ENCODE measurements at places on chromosomes 7 and 10.
A peak's percentile ranks its signal among the peaks of the same experiment; 100 is the strongest.

GRCh38 chr7:70458745-70459144 lies 673.2 kb upstream of the GALNT17 start:
- no peak for DNase-seq

GRCh38 chr10:132294561-132295318 lies 13.0 kb downstream of the STK32C start:
- peak; percentile 63 for DNase-seq

DNA sequence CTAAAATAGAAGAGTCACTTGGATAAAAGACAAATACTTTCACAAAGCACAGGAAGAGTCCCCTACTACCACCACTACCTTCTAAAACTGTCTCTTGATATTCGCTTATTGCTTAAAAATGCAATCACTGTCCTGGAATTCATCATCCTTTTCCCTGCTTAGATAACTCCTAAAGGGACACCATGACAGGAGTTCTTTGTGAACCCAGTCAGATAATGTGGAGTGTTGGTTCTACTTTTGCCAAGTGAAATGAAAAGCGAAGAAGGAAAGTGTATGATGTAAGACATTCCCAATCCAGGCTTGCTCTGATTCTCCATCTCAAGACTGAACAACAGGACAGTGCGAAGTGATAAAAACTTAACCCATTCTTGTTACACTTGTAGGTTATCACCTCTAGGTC lies 103.0 kb downstream of the MTERF1 start:
- DNase-seq, result no peak

DNA sequence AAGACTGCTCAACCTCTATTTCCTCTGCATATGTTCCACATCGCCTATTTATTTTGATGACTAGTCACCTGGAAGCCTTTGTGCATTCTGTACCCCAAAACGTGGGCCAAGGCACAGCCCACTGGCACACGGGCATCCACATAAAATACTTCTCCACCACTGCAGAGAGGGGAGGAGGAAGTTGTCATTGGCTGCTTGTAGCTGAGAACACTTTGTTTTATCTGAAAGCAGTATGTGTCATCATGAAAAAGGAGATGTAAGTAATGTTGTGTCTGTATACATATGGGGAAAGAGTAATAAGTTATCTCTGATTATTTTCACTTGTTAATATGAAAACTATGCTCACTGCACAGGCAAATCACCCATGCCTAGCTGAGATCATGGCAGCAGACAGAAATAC lies 48.2 kb upstream of the AMPH start:
- no peak for DNase-seq

GRCh38 chr10:11483201-11484148 lies 128.0 kb downstream of the USP6NL start:
- DNase-seq, result no peak

- DNase-seq, result no peak
These were observed 1226.4 kb downstream of the XPNPEP1 start for GRCh38 chr10:108696792-108697477.

DNA sequence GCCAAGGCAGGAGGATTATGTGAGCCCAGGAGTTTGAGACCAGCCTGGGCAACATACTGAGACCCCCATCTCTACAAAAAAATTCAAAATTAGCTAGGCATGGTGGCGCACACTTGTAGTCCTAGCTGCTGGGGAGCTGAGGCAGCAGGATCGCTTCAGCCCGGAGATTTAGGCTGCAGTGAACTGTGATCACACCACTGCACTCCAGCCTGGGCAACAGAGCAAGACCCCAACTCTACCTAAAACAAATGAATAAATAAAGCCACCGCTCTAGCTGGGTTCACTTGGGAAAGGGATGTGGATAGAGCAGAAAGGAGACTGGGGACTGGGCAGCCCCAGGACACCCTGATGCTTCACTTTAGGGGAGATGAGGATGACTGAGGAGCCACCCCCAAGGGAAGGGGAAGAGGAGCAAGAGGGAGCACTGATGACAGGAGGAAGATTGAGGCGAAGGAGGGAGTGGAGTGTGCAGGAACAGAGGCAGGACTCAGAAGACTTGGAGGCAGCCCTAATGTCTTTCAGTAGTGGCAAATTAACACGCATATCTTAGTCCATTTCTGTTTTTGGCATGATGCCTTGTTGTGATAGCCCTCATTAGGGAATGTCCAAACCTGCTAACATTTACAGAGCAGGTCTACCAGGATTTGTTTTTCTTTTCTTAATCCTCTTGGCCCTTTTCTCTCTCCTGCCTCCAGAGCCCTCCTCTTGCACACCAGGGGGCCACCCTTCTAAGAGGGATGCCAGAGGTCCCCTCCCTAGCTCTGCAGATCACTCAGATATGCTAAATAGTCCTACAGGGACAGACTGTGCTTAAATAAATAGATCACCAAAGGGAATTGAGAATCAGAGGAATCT lies 88.3 kb downstream of the C10orf105 start:
- no peak for DNase-seq

- DNase-seq, result no peak
These were observed 3.1 kb downstream of the NACAD start for GRCh38 chr7:45085619-45086200.

- DNase-seq, result no peak
These were observed 115.1 kb upstream of the RET start for GRCh38 chr10:42961796-42962109.

DNA sequence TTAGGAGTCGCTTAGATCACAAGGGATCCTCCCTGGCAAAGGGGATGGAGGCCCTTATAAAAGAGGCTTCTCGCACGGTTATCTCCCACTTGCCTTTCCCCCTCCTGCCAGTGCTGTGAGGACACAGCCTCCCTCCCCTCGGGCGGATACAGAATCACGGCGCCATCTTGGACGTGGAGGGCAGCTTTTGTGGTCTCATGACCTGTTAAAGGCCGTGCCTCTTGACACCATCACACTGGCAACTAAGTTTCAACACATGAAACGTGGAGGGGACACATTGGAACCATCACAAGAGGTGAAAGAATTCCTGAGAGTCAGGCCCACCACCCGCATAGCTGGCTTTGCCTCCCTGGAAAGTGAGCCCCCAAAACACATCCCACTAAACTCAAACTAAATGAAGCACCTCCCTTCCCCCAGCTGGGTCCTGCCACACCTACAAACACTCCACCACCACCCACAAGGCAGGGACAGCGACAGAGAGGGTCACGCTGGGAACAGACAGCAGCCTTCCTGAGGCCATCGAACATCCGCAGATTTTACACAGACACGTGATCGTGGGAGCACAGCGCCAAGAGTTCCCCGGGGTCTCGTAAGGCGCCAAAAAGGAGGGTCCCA lies 110.6 kb downstream of the TCERG1L start:
- no peak for DNase-seq

- no peak for DNase-seq
These were observed 85.4 kb downstream of the NEURL1 start for GRCh38 chr10:103578782-103579382.

- DNase-seq, result no peak
These were observed 70.6 kb upstream of the MAGI2 start for GRCh38 chr7:79524048-79524447.

- DNase-seq, result no peak
These were observed 187.6 kb upstream of the SHH start for GRCh38 chr7:155999631-156000489.

GRCh38 chr10:85532773-85533172 lies 833.8 kb downstream of the GRID1 start:
- DNase-seq, result no peak

GRCh38 chr10:44517635-44518034 lies 132.7 kb upstream of the CXCL12 start:
- DNase-seq, result no peak

- no peak for DNase-seq
These were observed 333.3 kb upstream of the SEMA3D start for GRCh38 chr7:85520175-85520574.

GRCh38 chr7:768881-769504 lies 41.9 kb upstream of the PRKAR1B start:
- DNase-seq, result no peak

DNA sequence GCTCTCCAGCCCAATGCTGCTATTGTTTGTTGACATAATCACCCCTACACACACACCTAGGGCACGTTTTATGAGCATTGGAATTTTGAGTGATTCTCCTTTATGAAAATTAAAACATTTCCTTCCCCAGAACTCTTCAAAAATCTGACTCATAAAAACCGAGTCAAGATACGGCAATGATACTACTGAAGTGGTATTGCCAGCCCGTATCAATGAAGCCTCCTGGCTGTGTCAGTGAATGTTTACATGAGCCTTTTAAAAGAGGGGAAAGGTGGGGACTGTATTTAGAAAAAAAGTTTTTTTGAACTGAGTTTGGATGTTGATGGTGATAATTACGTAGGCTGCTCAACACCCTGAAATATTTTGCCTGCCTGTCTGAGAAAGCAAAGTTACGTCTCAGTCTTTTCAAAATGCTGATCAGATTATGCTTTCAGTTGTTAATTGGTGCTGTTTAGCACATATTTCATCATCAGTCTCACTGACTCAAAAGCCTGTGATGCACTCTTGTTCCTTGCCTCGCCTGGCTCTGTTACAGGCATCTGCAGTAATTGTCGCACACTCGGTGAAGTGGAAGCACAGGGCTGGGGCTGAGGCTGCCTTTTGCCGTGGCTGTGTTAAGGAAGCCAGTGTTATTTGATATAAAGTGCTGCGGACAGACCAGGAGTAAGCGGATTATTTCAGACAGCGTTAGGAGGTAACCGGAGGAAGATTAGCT lies 157.4 kb upstream of the TCF7L2 start:
- DNase-seq, result peak; percentile 79

DNA sequence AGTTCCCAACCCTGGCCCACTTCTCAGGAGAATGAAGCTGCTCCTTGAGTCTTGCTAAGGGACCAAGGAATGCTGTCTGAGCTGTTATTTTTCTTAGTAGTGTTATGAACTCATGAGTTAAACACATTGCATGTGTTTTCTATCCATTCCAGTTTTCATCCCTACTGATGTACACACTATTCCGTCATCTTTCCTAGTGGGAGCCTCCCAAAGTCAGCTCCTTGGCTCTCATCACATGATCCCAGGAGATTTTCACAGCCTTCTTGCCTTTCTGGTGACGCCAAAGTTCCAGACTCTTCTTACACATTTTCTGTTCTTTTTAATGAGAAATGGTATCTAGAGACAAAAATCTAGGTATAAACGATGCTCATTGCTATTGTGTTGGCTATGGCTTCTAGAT lies 8.4 kb upstream of the C10orf71 start:
- DNase-seq, result no peak

GRCh38 chr7:75639886-75640190 lies 98.9 kb downstream of the HIP1 start:
- DNase-seq, result no peak

- no peak for DNase-seq
These were observed 9.4 kb upstream of the PRKCQ start for GRCh38 chr10:6589287-6590094.

DNA sequence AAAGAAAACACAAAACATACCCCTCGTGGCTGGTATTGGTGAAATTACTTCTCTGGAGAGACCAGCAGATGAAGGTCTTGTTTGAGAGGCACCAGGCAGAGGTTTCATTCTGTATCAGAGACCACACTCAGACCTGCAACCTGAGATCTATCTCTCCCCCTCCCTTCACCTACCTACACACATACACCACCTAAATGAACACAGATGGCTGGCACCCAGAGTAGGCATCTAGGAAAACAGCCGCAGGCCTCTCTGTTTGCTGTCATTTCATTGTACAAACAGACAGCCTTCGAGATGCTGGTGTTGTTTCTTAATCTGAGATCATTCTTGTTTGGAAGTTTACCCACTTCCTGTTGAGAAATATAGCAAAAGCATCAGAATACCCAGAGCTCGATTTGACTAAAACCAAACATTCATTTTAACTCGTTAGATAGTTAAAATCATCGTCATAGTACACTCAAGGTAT lies 173.9 kb upstream of the SLC25A13 start:
- peak; percentile 68 for DNase-seq

DNA sequence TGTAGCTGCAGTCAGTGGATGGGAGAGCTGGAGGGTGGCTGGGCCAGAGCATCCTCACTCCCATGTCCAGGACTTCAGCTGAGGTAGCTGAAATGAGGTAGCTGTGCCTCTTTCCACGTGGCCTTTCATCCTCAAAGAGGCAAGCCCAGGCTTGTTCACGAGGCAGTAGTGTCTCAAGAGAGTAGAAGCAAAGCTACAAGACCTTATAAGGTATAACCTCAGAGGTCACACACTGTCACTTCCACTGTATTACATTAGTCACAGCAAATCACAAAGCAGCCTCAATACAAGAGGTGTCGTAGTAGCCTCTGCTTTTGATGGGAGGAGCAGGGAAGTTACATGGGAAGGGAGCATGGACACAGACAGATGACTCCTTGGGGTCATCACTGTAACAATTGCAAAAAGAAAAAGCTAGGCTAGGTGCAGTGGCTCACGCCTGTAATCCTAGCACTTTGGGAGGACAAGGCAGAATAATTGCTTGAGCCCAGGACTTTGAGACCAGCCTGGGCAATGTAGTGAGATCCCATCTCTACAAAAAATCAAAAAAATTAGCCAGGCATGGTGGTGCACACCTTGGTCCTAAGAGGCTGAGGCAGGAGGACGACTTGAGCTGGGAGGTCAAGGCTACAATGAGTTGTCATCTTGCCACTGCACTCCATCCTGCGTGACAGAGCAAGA lies 97.5 kb downstream of the SKIDA1 start:
- no peak for DNase-seq

- no peak for DNase-seq
These were observed 198.0 kb downstream of the TNS3 start for GRCh38 chr7:47383696-47384445.

DNA sequence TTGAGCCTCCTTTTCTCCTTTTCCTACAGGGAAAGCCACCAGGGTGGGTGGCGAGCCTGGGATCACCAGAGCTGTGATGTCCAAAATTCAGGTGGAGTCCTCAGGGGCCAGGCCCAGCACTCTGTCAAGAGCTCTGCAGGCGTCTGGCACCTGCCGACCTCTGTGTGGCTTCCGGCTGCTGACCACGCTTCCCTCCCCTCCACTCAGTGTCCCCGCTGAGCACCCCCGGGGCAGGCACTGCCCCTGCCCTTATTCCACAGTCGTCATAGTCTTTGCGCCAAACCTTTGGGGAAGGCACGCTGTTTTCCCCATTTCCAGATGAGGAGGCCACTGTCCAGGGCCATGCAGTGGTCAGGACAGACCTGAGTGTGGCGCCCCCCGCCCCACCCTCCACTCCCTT lies 7.5 kb downstream of the MTG1 start:
- DNase-seq, result no peak

DNA sequence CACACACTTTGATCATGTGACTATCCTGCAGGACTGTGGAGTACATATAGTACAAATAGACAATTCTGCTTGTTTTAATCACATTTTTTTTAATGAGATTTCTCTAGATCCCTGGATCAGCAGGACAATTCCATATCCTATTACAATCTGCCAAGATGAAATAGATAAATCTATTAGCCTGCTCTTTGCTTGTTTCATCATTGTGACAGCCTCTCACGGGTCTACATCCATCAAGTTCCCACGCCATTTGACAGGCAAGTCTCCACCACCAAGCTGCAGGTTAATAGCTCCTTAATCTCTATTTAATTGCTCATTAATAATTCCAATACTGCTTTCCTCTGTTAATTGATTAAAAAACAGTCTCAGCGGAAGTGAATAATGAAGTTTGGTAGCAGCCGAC lies 671.5 kb downstream of the CCSER2 start:
- no peak for DNase-seq

GRCh38 chr7:96836456-96836855 lies 126.8 kb upstream of the SEM1 start:
- no peak for DNase-seq
